ENCODE measurements at places on chromosomes 3 and 15.

- no peak for DNase-seq
- no peaks in the 10 kb centered on the region for H3K27me3 ChIP-seq
- H3K4me1 ChIP-seq, result no peaks in the 10 kb centered on the region
- no peaks in the 10 kb centered on the region for H3K36me3 ChIP-seq
- H3K4me3 ChIP-seq, result no peak overlapping the region
Observed at GRCh38 chr3:73708956-73709355, 84.2 kb upstream of the PDZRN3 start.

GRCh38 chr3:6799264-6799915, 61.5 kb upstream of the GRM7 start:
- H3K27me3 ChIP-seq, result no peaks in the 10 kb centered on the region
- peak; percentile 36 for DNase-seq
- H3K4me1 ChIP-seq, result no peaks in the 10 kb centered on the region
- H3K4me3 ChIP-seq, result no peak overlapping the region

GRCh38 chr3:108125153-108125543, 34.3 kb upstream of the CD47 start:
- H3K4me1 ChIP-seq, result peaks cover 81% of the 10 kb centered on the region
- peaks cover 41% of the 10 kb centered on the region for H3K36me3 ChIP-seq
- H3K27ac ChIP-seq, result peak overlapping the region; percentile 100
- no peak for DNase-seq
- peak overlapping the region; percentile 94 for H3K4me3 ChIP-seq

GRCh38 chr15:63448266-63448665, 56.1 kb upstream of the USP3 start:
- no peak for DNase-seq
- H3K27me3 ChIP-seq, result no peaks in the 10 kb centered on the region
- no peak overlapping the region for H3K27ac ChIP-seq
- H3K4me1 ChIP-seq, result peaks cover 11% of the 10 kb centered on the region

GRCh38 chr3:60303160-60303559, 948.1 kb downstream of the FHIT start:
- H3K27ac ChIP-seq, result no peak overlapping the region
- no peaks in the 10 kb centered on the region for H3K36me3 ChIP-seq
- H3K4me3 ChIP-seq, result no peak overlapping the region
- H3K4me1 ChIP-seq, result peaks cover 4% of the 10 kb centered on the region
- no peak for DNase-seq

DNA sequence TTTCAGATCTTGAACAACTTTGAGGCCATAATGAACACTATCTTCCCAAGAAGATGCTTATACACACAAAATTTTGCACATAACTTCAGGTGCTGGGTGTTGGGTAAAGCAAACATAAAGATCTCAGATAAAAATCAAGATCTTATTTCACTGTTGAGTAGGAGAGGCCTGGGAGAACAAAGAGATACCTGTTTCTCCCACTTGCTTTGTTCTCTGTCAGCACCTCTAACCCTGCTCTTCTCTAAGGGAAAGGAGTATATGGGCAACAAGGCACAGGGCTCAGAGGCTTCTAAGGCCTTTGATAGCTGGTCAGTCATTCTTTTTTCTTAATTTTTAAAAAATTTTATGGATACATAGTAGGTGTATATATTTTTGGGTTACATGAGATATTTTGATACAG, 3.6 kb upstream of the GK5 start:
- no peak overlapping the region for H3K4me3 ChIP-seq
- no peak for DNase-seq
- H3K27me3 ChIP-seq, result no peaks in the 10 kb centered on the region
- H3K36me3 ChIP-seq, result no peaks in the 10 kb centered on the region

GRCh38 chr15:95874637-95875036, 455.9 kb upstream of the NR2F2 start:
- no peak for DNase-seq
- no peak overlapping the region for H3K27ac ChIP-seq
- peaks cover 23% of the 10 kb centered on the region for H3K4me1 ChIP-seq

DNA sequence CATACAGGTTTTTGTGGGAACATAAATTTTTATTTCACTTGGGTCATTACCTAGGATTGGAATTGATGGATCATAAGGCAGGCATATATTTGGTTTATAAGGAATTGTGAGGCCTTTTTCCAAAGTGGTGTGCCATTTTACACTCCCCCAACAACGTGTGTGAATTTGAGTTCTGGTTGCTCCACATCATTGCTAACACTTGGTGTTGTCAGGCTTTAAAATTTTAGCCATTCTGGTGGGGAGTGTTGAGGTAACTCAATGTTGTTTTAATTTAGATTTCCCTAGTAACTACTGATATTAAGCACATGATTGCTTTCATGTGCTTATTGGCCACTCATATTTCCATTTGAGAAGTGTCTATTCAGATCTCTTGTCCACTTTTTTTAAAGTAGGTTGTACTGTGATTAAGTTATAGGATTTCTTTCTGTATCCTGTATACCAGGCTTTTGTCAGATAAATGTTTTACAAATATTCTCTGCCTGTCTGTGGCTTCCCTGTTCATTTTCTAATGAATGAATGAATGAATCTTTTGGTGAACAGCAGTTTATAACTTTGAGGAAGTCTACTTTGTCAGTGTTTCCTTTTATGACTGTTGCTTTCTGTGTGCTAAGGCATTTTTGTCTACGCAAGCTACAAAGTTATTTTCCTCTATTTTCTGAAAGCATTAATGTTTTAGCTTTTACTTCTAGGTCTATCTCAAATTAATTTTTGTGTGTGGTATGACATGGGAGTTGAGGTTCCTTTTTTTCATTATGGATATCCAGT, 17.9 kb upstream of the NR2C2 start:
- H3K4me3 ChIP-seq, result no peak overlapping the region
- H3K27me3 ChIP-seq, result no peaks in the 10 kb centered on the region
- no peak overlapping the region for H3K27ac ChIP-seq
- no peaks in the 10 kb centered on the region for H3K36me3 ChIP-seq
- H3K4me1 ChIP-seq, result no peaks in the 10 kb centered on the region

GRCh38 chr3:177731644-177732268, 534.5 kb upstream of the TBL1XR1 start:
- no peak overlapping the region for H3K27ac ChIP-seq
- no peak for DNase-seq
- H3K4me3 ChIP-seq, result no peak overlapping the region
- H3K36me3 ChIP-seq, result no peaks in the 10 kb centered on the region
- H3K4me1 ChIP-seq, result peaks cover 13% of the 10 kb centered on the region
- no peaks in the 10 kb centered on the region for H3K27me3 ChIP-seq
